Articular chondrocyte of knee joint (primary cell): ENCODE measurements at places on chromosomes 3 and 15. TPM values are rescaled to one million over a fixed set of nuclear protein-coding genes. Genes with fewer than 3 reads are reported as not detected.

The ACTR8 gene
- 33.1 and 38.5 TPM in 2 replicates for total RNA-seq

The CEP19 gene
- 3.5 and 4.6 TPM in 2 replicates for total RNA-seq

The LTK gene
- 0.11 and 0.13 TPM in 2 replicates for total RNA-seq

The DPH3 gene
- 27.4 and 29.0 TPM in 2 replicates for total RNA-seq

The TICRR gene
- total RNA-seq: 2.4 and 2.9 TPM in 2 replicates

The RETNLB gene
- not detected in 2 replicates for total RNA-seq

The PSTPIP1 gene
- total RNA-seq: 10.1 and 10.2 TPM in 2 replicates

The THAP10 gene
- total RNA-seq: 2.4 and 2.7 TPM in 2 replicates

The GOLGA8T gene
- total RNA-seq: not detected in 2 replicates
